Psoas muscle (tissue), 8 donors: ENCODE measurements at places on chromosomes 7 and 10.

- H3K4me1 ChIP-seq: peaks cover 22% of the 10 kb centered on the region
- no peak overlapping the region for H3K4me3 ChIP-seq
- H3K27ac ChIP-seq: peak overlapping the region; percentile 78
- H3K36me3 ChIP-seq: no peaks in the 10 kb centered on the region
- no peak for DNase-seq
- H3K27me3 ChIP-seq: no peaks in the 10 kb centered on the region
These were observed 78.7 kb downstream of the CXCL12 start for GRCh38 chr10:44306147-44306710.

DNA sequence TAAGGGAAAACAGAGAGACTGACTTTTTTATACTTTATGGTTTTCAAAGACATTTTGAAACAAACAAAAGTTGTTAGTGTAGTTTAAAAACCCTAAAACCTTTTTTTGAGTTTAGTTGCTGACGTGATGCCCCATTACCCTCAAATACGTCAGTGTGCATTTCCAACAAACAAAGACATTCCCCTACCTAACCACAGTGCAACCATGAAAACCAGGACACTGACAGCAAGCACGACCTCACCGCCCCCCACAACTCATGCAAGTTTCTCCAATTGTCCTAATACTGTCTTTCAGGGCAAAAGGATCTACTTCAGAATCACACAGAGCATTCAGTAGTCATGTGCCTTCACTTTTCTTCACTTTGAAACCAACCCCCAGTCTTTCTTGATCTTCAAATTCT lies 75.0 kb downstream of the WNT2 start:
- no peaks in the 10 kb centered on the region for H3K4me1 ChIP-seq
- no peaks in the 10 kb centered on the region for H3K27me3 ChIP-seq
- H3K27ac ChIP-seq: no peak overlapping the region
- H3K4me3 ChIP-seq: no peak overlapping the region

GRCh38 chr7:155295511-155295910 lies 2.2 kb upstream of the INSIG1 start:
- H3K27ac ChIP-seq: no peak overlapping the region
- no peaks in the 10 kb centered on the region for H3K27me3 ChIP-seq
- H3K36me3 ChIP-seq: no peaks in the 10 kb centered on the region
- H3K4me3 ChIP-seq: no peak overlapping the region
- DNase-seq: no peak

DNA sequence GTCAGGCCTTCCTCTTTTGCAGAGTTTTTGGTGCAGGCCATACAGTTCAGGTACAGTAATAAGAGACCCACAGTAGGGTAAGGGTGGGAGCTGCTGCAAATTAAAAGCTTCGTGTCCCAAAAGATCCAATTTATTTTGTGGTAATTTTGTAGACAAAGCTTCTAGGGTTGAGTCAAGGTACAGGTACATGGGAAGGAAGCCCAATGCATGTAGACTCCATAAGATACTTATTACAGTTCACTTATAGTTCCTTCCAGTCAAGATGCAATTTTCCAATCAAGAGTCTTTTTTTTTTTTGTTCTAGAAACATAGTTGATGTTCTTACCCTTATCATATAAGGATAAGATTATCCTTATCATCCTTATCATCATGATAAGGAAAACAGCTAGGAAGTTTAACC lies at the start of gene TAS2R4:
TSS of gene TAS2R4 (plus strand) at position 301 of the 400 bp plus-strand sequence. CDS start 1,815 bp downstream, outside the sequence.
- no peak for DNase-seq
- no peaks in the 10 kb centered on the region for H3K4me1 ChIP-seq
- peaks cover 3% of the 10 kb centered on the region for H3K36me3 ChIP-seq
- H3K4me3 ChIP-seq: no peak within 1 kb of the TSS
